ENCODE measurements at places on chromosomes 1 and 21.

- peak overlapping the region; percentile 15 for H3K4me3 ChIP-seq
- H3K27me3 ChIP-seq, result no peaks in the 10 kb centered on the region
- no peaks in the 10 kb centered on the region for H3K36me3 ChIP-seq
- H3K4me1 ChIP-seq, result peaks cover 80% of the 10 kb centered on the region
- peak overlapping the region; percentile 60 for H3K27ac ChIP-seq
- DNase-seq, result no peak
These were observed 12.8 kb downstream of the RGL1 start for GRCh38 chr1:183817576-183818288.

GRCh38 chr1:178183796-178184195 lies 89.9 kb downstream of the RASAL2 start:
- H3K4me1 ChIP-seq, result peaks cover 23% of the 10 kb centered on the region
- no peak for DNase-seq
- no peaks in the 10 kb centered on the region for H3K36me3 ChIP-seq
- H3K4me3 ChIP-seq, result no peak overlapping the region
- no peaks in the 10 kb centered on the region for H3K27me3 ChIP-seq
- no peak overlapping the region for H3K27ac ChIP-seq

DNA sequence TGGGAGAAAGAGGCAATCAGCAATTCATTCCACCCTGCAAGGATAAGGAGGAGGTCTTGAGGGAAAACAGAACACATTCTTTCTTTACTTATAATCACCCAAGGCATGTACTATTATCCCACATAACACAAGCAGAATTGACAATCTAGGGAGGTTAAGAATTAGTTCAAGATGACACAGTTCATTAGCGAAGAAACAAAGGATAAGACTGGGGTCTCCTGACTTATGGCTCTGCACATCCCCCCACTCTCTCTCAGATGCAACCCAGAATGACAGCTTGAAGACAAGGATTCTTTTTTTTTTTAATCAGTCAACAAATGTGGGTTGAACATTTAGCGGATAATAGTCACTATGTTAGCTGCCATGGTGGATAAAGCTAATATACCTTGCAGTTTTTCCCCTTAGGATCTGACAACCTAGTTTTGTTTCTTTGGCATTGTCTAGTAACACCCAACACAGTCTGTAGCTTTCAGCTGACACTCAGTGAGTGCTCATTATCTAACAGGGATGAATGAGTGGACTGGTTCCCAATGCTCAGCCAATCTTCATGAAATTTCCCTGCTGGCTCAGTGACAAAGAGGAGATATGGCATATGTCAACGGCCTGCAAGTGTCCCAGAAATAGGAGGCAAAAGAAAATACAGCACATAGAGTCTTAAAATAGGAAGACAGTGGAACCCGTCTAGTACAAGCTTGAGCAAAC lies 35.1 kb downstream of the RXRG start:
- H3K36me3 ChIP-seq, result no peaks in the 10 kb centered on the region
- H3K27me3 ChIP-seq, result peaks cover 29% of the 10 kb centered on the region
- H3K4me3 ChIP-seq, result no peak overlapping the region
- no peak for DNase-seq
- H3K27ac ChIP-seq, result peak overlapping the region; percentile 54

GRCh38 chr1:75136195-75136815 lies 2.1 kb downstream of the LHX8 start:
- DNase-seq, result no peak
- peaks cover 27% of the 10 kb centered on the region for H3K4me1 ChIP-seq
- no peaks in the 10 kb centered on the region for H3K36me3 ChIP-seq
- no peak overlapping the region for H3K27ac ChIP-seq

- peak overlapping the region; percentile 73 for H3K27ac ChIP-seq
- H3K4me3 ChIP-seq, result no peak overlapping the region
- H3K4me1 ChIP-seq, result peaks cover 98% of the 10 kb centered on the region
- H3K36me3 ChIP-seq, result peaks cover 40% of the 10 kb centered on the region
- H3K27me3 ChIP-seq, result no peaks in the 10 kb centered on the region
These were observed 132.2 kb downstream of the SYT2 start for GRCh38 chr1:202578001-202578504.

GRCh38 chr1:160083968-160084770 lies 2.8 kb downstream of the KCNJ9 start:
- no peaks in the 10 kb centered on the region for H3K36me3 ChIP-seq
- peak overlapping the region; percentile 65 for H3K4me3 ChIP-seq
- peaks cover 54% of the 10 kb centered on the region for H3K27me3 ChIP-seq
- DNase-seq, result peak; percentile 66
- peaks cover 10% of the 10 kb centered on the region for H3K4me1 ChIP-seq

GRCh38 chr1:3049164-3049563 lies 19.8 kb upstream of the PRDM16 start:
- H3K4me3 ChIP-seq, result no peak overlapping the region
- DNase-seq, result no peak
- H3K36me3 ChIP-seq, result no peaks in the 10 kb centered on the region
- no peaks in the 10 kb centered on the region for H3K4me1 ChIP-seq
- peaks cover 53% of the 10 kb centered on the region for H3K27me3 ChIP-seq
- no peak overlapping the region for H3K27ac ChIP-seq

- H3K4me1 ChIP-seq, result peaks cover 100% of the 10 kb centered on the region
- H3K36me3 ChIP-seq, result no peaks in the 10 kb centered on the region
- peak overlapping the region; percentile 84 for H3K27ac ChIP-seq
- H3K27me3 ChIP-seq, result no peaks in the 10 kb centered on the region
- H3K4me3 ChIP-seq, result no peak overlapping the region
These were observed 276.9 kb downstream of the TM2D1 start for GRCh38 chr1:61447968-61448430.
